ENCODE measurements at places on chromosomes 12 and 14.
A peak's percentile ranks its signal among the peaks of the same experiment; 100 is the strongest.

DNA sequence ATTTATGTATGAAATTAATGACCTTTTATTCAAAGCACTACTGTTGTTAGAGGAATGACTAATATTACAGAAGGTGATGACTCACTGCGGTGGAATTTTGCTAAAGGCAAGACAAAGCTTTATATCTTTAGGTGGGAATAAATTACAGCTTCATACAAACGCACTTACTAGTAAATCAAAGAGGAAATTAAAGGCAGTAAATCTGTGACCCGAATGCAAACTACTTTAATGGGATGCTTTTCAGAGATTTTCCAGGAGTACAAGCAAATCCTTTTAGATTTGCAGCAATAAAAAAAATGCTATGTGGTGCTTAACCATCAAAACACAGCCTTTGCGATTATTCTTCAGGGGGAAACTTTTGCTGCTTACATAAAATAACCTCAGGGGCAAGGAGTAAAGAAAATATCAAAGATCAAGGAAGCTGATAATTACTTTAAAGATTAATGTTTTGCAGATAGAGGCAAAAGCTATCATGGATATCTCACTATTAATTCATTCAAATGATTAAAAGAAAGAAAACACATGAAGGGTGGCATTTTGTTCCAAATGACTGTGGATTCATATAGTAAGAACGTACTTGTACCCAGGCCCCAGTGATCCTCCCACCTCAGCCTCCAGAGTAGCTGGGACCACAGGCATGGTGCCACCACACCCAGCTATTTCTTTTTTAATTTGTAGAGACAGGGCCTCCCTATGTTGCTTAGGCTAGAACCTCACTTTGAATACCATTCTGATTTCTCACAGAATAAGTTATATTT lies 98.9 kb downstream of the DENND5B start:
- peak; percentile 25 for DNase-seq

DNA sequence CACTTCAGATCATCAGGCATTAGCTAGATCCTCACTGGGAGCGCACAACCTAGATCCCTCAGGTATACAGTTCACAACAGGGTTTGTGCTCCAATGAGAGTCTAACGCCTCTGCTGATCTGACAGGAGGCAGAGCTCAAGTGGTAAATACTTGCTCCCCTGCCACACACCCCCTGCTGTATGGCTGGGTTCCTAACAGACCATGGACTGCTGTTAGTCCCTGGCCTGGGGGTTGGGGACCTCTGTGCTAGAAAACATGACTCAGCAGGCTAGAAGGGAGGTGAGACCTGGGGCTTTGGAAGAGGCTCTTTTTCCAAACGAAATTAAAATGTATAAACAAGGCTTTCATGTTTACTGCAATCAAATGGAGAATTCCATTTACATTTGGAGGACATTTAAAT lies 691.1 kb downstream of the FLRT2 start:
- DNase-seq, result no peak

- no peak for DNase-seq
Measured at GRCh38 chr14:83632375-83632774, 1897.6 kb upstream of the FLRT2 start.

GRCh38 chr12:120630104-120630892 lies 10.1 kb upstream of the CABP1 start:
- DNase-seq, result no peak

DNA sequence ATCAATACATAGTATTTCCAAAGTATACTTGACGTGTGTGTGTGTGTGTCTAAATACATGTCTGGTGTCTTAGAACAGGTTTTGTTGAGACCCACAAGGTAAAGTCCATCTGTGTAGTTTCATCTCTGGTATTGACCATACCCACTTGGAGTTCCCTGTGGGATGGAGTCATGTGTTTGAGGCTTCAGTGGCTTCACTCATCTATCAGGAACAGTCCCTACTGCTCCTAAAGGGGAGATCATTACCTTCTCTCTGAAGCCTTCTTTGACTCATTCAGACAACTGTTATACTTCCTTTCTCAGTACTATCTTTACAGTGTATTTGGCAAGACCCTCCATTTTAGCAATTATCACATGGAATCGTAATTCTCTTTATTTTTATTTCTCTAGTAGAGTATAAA lies 14.2 kb downstream of the RAB21 start:
- no peak for DNase-seq

- DNase-seq, result no peak
Measured at GRCh38 chr14:39673734-39674133, 241.5 kb upstream of the FBXO33 start.

DNA sequence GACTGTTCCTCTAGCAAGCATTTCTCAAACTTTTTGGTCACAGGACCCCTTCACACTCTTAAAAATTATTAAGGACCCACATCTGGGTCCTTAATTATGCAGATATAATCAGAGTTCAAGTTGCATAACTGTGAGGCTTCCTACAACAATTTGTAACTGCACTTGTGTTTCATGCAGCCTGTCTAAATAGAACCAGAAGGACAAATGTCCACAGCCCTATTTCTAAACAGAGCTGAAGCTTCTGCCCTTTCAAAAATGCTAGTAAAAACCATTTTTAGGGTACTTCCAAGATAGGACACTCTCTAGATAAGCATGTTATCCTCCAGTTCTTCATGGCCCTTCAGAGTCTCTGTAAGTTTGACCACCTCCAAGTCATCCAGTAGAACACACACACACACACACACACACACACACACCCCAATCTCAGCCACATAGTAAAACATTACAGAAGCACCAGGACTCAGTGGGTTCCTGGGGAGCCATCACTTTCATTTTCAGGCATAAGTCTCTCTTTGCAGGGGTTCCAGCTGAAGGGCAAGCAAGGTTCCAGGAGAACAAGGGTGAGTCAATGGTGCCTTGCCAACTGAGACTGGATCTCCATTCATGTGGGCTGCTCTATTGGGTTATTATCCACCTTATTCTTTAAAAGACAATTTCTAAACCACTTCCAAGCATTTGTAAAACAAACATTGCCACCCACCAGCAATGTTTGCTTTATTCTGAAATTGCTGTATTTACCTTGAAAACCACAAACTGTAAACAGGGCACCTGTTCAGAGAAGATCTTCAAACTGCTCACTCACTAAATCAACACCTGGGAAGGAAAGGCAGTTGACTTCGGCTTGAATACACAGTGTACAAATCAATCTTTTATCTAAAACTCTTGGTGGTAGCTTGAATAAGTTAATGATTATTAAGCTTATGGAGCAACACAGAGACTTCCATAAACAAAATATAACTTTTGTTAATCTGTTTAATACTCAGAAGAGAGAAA lies 64.1 kb downstream of the ITPR2 start:
- DNase-seq, result no peak

GRCh38 chr12:73514672-73515071 lies 1023.0 kb upstream of the ATXN7L3B start:
- peak; percentile 26 for DNase-seq

DNA sequence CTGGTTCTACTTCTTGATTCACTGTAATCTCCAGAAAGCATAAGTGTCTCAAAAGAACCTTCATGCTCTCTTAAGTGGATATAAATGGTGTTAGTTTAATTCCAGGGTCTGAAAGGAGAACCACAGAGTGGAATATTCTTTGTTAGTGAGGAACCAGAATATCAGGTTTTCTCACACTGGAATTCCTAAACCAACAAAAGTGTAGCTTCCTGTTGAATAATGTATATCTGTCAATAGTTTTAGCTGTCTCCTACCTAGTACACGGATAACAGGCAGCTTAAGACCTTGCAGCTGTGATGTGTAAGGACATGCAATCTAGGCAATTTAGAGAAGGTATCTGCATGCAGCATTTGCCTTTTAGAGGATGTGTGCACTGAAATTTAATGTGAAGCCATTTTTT lies 24.0 kb downstream of the LRIG3 start:
- no peak for DNase-seq

DNA sequence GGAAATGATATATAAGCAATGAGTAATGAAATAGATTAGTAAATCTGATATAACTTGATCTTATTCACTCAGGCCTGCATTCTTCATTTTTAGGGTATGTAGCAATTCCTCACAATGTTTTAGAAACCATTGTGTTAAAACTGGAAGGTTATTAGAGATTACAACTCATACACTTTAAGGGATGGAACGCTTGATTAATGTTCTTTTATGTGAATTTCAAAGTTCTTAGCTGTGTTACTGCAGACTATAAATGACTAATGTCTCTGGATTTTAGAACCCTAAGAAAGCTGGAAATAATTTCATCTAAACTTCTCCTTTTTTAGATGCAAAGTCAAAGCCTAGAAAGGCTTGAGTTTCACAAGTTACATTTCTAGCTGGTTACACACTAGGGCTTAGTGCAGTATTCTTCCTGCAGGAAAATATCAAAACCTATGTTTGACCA lies 148.2 kb upstream of the CLEC14A start:
- DNase-seq, result no peak

GRCh38 chr14:60905923-60906322 lies 75.0 kb downstream of the TRMT5 start:
- DNase-seq, result no peak

GRCh38 chr12:110351119-110351518 lies 52.4 kb downstream of the ANAPC7 start:
- DNase-seq, result no peak

- no peak for DNase-seq
Measured at GRCh38 chr14:105196265-105196960, 15.3 kb upstream of the NUDT14 start.

GRCh38 chr12:48758186-48758585 lies 30.7 kb downstream of the ADCY6 start:
- DNase-seq, result no peak

DNA sequence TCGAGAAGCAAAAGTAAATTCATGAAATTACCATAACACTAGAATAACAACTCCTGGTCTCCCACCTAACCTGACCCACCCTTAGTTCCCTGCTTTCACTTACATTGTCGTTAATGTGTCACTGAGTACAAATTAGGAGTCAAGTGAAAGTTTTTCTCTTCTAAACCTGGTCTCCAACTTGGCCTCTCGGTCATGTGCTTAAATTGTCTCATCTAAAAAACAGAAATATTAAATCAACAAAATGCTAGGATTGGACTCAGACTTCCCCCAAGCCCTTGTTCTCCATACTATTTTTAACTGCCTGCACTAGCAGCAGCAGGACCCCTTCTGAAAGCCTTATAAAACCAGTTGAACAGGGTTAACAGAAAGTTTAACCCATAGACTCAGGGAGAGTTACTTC lies 1.8 kb upstream of the BTG1 start:
- DNase-seq, result no peak

DNA sequence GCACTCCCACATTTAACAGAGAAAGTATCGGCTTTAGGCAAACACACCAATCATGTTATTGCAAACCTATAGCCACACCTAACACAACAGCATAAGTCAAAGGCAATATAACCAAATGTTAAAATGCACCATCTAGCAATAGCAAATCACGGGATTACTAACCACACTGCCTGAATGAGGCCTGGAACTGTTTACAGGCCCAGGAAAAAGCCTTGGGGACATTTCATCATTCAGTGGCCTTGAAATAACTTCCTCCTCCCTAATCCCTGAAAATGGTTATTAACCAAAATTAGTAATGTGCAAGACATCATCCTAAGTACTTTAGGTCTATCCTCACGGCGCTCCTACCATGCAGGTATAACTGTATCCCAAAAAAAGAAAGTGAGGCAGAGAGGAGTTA lies 2.3 kb downstream of the GALC start:
- no peak for DNase-seq

GRCh38 chr12:52984136-52984535 lies 22.1 kb upstream of the EIF4B start:
- DNase-seq, result no peak

- no peak for DNase-seq
Measured at GRCh38 chr14:23436327-23437132, 1.1 kb upstream of the MYH7 start.
